Cerebellum (tissue), 4 donors: ENCODE measurements at places on chromosomes 5 and 9. TPM values are rescaled to one million over a fixed set of nuclear protein-coding genes. Genes with fewer than 3 reads are reported as not detected.

Gene PCDHGB6
- 21.7 TPM for total RNA-seq

Gene SPATA6L
- 12.0 TPM for total RNA-seq

Gene TBCA
- total RNA-seq = 61.0 TPM

Gene WHRN
- 7.7 TPM for total RNA-seq

Gene IFNA2
- total RNA-seq = not detected

Gene PDE6A
- not detected for total RNA-seq

Gene MARVELD2
- total RNA-seq = 2.1 TPM

Gene NUTM2F
- not detected for total RNA-seq

Gene NME5
- total RNA-seq = 14.7 TPM

Gene CDC20B
- total RNA-seq = 0.18 TPM

Gene BARHL1
- total RNA-seq = 19.3 TPM

- DNase-seq = no peak
These were observed 68.0 kb downstream of the CACNA1B start for GRCh38 chr9:137945581-137945980.

GRCh38 chr5:135891791-135892190, 3.9 kb downstream of the IL9 start:
- DNase-seq = no peak

- no peak for DNase-seq
These were observed 71.0 kb downstream of the PGM5 start for GRCh38 chr9:68427216-68427977.

GRCh38 chr5:149345892-149346222, 558 bp downstream of the GRPEL2 start:
- DNase-seq = no peak

GRCh38 chr5:68450245-68450852, 234.8 kb downstream of the PIK3R1 start:
- no peak for DNase-seq

- DNase-seq = no peak
These were observed 66.7 kb downstream of the TLE1 start for GRCh38 chr9:81622471-81623255.

- no peak for DNase-seq
These were observed 219.5 kb downstream of the KCTD16 start for GRCh38 chr5:144390133-144390532.

- DNase-seq = no peak
These were observed 176.1 kb downstream of the CWC27 start for GRCh38 chr5:64944868-64945267.

GRCh38 chr5:150848271-150848670, 1.9 kb downstream of the IRGM start:
- no peak for DNase-seq

GRCh38 chr9:5842929-5843793, 10.2 kb upstream of the ERMP1 start:
- no peak for DNase-seq

DNA sequence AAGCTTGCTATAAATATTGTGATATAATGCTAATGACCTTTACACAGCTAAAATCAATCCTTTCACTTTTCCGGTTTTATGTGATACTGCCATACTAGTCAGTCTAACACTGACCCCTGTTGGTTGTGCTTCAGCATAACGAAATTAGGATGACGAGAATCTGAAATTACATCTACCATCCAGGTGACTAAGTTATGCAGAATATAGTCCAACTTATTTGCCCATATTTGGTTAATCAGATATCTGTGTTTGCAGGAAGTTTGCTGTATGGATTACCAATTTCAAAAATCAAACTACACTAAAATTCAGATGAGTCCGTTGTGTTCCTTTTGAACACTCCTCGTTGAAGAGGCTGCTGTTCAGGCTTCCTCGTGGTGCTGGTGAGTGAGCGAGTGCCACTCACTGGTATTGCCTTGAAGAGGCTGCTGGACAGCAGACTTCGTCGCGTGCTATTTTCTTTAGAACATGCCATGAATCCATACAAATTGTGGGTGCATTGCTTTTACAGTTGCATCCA, 32.5 kb downstream of the TENT4A start:
- peak; percentile 63 for DNase-seq

DNA sequence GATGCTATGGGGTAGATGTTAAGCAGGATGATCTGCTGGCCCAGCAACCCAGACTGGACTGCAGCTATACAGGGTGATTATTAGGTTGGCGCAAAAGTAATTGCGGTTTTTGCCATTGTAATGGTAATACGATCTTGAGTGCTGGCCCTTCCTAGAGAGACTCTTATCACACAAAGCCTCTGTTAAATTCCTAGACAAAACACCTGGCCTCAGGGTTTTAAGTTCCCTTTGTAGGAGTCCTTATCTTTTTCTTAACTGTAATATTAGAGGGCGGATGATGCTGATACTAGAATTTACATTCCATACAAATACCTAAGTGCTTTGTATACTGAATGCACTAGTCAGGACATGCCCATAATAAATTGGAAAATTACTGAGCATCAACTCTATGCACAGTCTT, 222.2 kb downstream of the NDUFS4 start:
- no peak for DNase-seq

DNA sequence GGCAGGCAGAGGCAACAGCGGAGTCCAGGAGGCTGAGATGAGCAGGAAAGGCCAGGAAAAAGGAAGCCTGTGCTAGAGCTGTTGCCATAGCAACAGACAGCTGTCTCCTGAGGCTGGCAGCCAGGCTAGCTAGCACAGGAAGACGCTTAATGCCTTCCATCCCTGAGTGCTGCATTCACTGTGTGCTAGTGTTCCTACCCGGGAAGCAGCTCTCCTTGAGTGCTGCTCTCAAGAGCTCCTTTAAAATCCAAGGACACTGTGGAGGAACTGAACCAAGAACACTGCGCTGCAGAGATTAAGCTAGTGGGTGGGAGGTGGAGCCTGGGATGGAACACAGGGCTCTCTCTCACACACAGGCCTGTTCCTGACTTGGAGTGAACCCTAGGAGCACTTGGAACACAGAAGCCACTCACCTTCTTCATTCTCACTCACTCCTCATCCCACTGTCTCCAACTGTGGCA, 53.5 kb upstream of the IL7R start:
- peak; percentile 29 for DNase-seq

DNA sequence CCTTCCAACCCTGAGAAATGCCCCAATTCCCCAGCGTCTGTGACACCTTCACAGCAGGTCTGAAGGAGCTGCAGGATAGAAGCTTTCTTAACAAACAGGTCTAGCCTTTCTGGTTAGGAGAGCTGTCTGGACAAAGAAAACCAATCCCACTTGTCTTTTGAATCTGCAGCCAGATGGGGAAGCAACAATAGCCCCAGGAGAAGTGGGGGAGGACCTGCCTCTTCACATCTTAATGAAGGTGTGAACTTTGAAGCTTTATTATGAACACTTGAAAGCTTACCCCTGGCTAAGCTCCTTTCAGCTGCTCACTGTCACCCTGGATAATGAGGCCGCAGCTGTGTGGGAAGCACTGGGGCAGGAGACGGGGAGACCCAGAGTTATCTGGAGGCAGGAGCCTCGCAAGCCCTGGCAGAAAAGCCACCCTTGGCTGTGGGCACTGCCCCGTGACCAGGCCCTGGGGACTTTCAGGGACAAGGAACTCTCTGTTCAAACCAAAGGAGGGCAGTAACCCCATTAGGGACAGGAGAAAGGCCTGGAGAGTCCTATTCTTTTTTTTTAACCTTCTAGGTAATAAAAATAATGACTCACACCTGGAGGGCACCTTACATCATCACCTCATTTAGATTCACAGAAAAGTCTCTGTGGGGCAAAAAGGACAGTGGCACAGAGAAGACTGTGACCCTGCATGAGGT, 151.8 kb upstream of the RAD23B start:
- no peak for DNase-seq

DNA sequence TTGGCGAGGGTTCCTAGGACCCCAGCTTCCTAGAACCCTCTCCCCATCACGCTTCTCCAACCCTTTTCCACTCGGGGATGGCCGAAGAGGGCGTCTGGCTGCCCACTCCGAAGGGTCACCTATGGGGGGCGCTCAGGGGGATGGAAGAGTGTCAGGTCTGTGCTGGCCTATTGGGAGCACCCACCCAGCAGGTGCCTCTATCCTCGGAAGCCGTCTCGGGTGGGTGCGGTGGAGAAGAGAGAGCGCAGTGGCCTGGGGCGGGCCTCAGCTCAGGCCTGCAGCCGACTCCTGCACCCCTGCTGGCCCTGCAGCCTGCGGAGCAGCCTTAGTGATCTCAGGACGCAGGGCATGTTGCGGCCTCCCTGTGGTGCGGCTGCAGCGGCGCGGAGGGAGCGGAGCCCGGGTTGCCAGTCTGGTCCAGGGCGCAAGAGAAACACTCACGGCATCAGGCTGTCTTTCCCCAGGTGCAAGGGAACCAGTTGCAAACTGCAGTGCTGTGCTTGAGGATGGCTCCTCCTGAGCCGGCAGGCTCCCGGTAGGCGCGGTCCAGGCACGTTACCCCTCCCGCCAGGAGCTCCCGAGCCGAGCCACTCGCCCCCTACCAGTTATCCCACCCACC, 1.5 kb upstream of the IRX2 start:
- no peak for DNase-seq

- no peak for DNase-seq
These were observed 1.5 kb downstream of the CA9 start for GRCh38 chr9:35675204-35675603.

- no peak for DNase-seq
These were observed 25.6 kb downstream of the ABL1 start for GRCh38 chr9:130860458-130861316.

DNA sequence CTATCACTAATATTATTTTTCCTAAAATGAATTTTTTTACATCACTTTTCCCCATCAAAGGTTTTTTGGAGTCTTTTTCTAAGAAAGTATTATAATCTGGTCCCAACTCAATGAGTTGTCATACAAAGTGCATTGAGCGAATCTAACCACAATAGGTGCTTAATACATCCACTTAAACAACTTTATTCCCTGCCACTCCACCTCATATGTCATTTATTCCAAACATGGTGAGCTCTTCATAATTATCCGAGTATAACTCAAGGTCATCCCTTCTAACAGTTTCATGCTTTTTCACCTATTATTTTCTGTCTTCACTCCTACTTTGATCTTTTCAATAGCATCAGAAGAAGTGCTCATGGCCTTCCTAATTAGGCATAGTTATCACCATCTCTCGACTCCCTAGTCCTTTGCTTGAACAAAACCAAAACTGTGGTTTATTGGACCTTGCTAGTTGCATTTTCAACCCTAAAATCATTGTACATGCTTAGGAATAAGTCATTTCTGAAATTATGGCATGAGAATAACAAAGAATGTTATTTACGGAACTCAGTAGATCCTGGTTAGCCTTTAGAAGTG, 754.7 kb upstream of the CTNND2 start:
- no peak for DNase-seq

- peak; percentile 82 for DNase-seq
These were observed 97.3 kb downstream of the USP20 start for GRCh38 chr9:129932303-129933151.

GRCh38 chr9:116174347-116174746, 20.8 kb downstream of the PAPPA start:
- no peak for DNase-seq

- no peak for DNase-seq
These were observed 25.4 kb upstream of the SARDH start for GRCh38 chr9:133763272-133764183.

DNA sequence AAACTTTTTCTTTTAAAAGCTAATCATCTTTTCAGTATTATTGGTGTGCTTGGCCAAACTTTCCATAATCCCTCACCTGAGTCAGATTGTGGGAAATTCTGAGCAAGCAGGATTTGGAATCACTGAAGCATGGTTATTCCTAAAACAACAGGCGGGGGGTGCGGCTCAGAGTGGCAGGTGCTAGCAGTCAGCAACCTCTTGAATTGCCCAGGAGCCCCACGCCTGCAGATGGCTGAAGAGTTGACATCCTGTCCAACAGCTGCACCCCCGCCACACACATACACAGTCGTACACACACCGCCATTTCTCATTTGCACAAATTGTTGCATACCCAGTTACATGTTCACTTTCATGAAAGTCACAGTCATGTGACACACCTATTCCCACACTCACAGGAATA, 96.6 kb downstream of the LHX2 start:
- no peak for DNase-seq

GRCh38 chr9:97954550-97954989, 16.6 kb upstream of the HEMGN start:
- peak; percentile 66 for DNase-seq
